ENCODE measurements at places on chromosomes 12 and 14.
A peak's percentile ranks its signal among the peaks of the same experiment; 100 is the strongest.

- no peak for DNase-seq
These were observed 90.3 kb downstream of the LMO3 start for GRCh38 chr12:16515666-16516065.

GRCh38 chr12:15227004-15227679 lies 5.9 kb upstream of the RERG start:
- DNase-seq: peak; percentile 19

- DNase-seq: no peak
These were observed 769 bp upstream of the ZNF740 start for GRCh38 chr12:53179687-53180219.

- no peak for DNase-seq
These were observed 40.6 kb downstream of the IL31 start for GRCh38 chr12:122133192-122133950.

DNA sequence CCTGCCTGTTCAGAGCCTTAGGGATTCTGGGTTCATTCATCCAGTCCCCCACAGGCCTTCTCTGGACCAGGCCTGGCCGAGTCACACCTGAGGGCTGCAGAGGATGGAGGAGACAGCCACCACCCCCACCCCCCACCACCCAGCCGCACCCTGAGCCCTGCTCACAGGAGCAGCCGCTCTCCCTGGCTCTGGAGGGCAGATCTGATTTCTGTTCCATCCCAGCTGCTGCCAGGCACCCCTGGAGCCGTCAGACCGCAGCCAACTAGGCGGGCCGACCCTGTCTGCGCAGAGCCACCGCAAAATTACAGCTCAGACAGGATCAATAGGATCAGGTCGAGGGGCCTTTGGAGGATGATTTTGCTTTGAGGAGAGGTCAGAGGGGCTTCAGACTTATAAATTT lies 154.6 kb upstream of the MYL2 start:
- no peak for DNase-seq

DNA sequence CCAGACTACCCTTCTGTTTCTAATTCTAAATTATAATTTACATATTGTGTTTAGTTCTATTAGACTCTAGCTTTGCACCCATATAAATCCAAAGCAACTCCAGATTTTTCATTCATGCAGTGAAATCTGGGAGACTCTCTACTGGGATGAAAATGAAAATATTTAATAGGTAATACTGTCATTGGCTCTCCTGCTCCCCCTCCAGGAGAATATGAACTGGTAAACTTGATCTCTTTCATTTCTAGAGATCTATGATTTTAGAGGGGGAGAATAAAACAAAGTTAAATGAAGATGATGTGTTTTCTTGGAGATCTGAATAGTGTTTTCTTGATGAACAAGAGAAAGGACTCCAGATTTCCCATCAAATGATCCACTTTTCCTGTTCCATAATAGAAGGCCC lies 104.3 kb upstream of the TMCC3 start:
- no peak for DNase-seq

GRCh38 chr14:105939810-105940508 lies 413.6 kb downstream of the TMEM121 start:
- no peak for DNase-seq

DNA sequence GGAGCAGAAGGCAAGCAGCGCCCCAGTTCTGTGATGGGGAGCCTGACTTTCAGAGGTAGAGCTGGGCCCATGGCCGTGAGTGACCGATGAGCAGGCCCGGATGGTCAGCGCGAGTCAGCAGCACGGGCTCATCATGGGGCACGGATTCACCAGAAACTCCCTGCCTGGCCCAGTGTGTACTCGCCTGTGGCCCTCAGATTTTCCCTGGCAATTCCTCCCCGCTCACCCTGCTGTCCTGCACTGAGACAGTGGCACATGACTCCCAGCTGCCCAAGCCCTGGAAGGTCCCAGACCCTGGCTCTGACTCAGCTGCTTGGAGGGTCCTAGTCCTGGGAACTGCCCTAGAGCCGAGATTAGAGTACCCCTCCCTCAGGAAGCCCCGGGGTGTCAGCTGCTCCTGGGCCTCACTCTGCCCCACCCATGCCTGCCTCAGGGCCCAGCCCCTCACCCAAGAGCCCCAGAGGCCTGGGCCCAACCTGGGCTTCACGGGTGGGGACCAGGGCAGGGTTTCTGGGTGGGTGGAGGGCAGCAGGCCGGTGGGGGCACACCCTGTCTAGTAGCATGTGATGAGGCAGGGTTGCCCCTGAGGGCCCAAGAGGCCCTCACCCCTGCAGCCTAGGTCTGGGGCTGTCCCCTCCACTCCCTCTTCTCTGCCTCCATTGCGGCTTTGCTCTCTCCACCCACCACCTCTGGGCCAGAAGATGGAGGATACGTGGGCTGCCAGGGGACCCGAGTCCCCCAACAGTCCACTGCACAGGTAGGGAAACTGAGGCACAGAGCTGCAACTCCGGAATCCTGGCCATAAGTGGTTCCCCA lies 8.4 kb downstream of the TRMT61A start:
- DNase-seq: no peak

GRCh38 chr12:87924149-87924548 lies 105.1 kb downstream of the C12orf50 start:
- no peak for DNase-seq

DNA sequence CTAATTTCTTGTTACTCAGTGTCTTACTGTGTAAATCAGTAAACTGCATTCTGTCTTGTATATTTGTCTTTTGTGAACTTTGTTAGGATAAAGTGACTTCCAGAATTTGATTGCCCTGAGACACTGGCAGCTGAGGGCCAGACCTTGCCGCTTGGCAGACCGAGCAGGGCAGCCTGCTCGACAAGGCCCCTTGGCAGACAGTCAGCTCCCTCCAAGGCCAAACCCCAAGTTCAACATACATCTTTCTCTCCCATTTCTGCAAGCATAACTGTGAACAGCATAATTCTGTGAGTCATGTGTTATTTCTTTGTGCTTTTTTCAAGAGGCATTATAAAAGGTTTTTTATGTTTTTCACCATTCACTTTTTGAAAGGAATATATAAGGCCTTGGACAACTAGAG lies 39.2 kb upstream of the BMAL2 start:
- DNase-seq: no peak

DNA sequence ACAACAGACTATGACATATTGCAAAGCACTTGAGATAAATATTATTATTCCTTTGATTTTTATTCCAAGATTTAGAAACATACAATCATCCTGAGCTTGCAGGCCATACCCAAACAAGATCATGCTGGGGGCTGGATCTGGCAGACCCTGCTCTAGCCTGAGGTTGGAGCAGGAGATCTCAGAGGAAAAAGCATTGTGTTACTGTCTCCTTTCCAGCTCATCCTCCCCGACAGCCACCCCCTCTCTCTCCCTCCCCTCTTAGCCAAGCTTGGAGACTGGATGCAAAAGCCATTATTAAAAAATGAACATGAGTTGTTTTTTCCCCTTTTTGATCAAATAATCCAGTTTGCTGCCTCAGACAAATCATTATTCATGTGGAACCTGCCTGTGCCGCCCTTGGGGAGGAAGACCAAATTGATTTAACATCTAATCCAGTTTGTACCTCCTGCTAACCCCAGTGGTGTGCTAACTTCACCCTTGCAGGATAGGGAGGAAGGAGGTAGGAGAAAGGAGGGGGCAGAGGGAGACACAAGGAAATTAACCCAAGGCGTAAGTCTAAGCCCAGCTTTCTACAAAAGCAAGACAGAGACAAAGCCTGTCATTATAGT lies 565.8 kb upstream of the TBX3 start:
- DNase-seq: no peak

- no peak for DNase-seq
These were observed 161.1 kb downstream of the SNAPC1 start for GRCh38 chr14:61923348-61923747.

DNA sequence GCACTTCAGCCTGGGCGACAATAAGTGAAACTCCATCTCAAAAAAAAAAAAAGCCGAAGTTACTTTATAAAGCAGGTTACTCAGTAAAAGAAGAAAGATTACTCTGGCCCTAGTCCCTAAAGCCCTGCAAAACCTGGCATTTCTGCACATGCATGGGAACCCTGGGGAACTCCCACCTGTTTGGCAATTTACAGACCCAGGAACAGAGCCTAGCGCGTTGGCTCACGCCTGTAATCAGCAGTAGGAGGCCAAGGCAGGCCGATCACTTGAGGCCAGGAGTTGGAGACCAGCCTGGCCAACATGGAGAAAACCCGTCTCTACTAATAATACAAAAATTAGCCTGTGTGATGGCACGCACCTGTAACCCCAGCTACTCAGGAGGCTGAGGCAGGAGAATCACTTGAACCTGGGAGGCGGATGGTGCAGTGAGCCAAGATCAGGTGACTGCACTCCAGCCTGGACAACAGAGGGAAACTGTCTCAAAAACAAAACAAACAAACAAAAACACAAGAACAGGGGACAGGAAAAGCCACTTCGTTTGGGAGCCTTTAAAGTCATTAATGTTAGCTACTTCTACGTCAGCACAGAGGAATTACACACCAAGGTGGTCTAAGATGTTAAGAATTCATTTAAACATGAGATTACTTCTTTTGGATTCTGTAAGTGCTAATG lies 34.1 kb upstream of the SPTSSA start:
- no peak for DNase-seq

DNA sequence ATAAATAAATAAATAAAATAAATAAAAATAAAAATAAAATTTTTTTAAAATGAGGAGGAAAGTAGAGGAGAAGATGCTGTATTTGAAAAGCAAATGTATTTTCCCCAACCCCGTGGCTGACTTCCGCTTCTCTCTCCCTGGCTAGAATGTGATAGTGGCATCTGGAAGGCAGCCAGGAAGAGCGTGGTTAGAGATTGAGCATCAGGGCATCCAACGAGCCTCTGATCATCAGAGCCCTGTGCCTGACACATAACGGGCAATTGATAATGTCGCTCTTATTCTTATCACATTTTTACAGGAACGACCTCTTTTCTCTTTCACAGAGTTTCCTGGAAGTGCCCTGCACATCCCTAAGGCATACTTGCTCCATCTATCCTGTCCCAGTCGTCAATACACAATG lies 496.9 kb upstream of the TMEM132C start:
- no peak for DNase-seq
